ENCODE measurements at places on chromosomes 12 and 14.
A peak's percentile ranks its signal among the peaks of the same experiment; 100 is the strongest.

- DNase-seq: peak; percentile 47
Observed at GRCh38 chr12:109449845-109450532, 27.1 kb downstream of the KCTD10 start.

DNA sequence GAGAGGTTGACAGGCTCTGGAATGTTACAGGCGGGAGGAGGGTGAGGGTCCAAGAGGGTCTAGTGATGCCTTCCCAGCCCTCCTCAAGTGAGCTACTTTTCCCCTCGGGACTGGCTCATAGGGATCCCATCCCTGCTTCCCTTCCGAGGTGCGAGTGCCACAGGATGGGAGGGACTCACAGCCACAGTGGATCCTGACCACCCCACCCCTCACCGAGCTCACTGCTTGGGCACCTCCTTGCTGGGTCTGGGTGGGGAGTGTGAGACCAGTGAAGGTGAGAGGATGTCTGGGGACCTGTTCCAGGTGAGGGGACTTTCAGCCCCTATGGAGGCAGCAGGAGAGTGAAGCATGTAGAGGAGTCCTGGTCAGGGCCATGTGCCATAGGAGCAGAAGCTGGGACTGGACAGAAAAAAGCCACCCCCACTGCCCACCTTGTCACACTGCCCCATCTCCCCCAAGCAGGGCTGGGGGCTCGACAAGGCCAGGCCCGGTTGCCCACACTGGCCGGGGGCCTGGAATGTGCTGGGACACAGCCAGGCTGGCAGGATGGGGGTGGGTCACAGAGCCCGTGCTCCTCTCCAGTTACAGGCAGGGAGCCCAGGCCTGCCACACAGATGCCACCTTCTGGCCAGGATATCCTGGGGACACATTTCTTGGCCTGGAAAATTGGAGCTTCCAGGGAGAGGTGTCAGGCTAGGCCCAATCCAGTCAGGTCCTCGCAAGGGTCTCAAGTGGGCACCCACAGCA lies 1.7 kb upstream of the TNS2 start:
- no peak for DNase-seq

- DNase-seq: no peak
Observed at GRCh38 chr12:13799574-13799973, 181.8 kb downstream of the GRIN2B start.

GRCh38 chr14:74784634-74785033 lies 21.5 kb downstream of the YLPM1 start:
- DNase-seq: no peak

- no peak for DNase-seq
Observed at GRCh38 chr12:125518074-125518473, 452.8 kb downstream of the AACS start.
